ELR (cell line): ENCODE measurements at places on chromosomes 12 and 14.

DNA sequence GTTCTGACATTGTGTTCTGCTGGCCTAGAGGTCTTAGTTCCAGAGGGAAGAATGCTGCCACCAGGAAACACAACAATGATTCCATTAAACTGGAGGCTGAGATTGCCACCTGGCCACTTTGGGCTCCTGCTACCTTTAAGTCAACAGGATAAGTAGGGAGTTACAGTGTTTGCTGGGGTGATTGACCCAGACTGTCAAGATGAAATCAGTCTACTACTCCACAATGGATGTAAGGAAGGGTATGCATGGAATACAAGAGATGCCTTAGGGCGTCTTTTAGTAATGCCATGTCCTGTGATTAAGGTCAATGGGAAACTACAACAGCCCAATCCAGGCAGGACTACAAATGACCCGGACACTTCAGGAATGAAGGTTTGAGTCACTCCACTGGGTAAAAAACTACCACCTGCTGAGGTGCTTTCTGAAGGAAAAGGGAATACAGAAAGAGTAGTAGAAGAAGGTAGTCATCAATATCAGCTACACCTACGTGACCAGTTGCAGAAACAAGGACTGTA lies 852.6 kb downstream of the LRFN5 start:
- DNase-seq = no peak

- no peak for DNase-seq
These were observed 183.5 kb downstream of the NUAK1 start for GRCh38 chr12:105954951-105955931.

- DNase-seq = no peak
These were observed 46.0 kb upstream of the CHST11 start for GRCh38 chr12:104410786-104411185.

DNA sequence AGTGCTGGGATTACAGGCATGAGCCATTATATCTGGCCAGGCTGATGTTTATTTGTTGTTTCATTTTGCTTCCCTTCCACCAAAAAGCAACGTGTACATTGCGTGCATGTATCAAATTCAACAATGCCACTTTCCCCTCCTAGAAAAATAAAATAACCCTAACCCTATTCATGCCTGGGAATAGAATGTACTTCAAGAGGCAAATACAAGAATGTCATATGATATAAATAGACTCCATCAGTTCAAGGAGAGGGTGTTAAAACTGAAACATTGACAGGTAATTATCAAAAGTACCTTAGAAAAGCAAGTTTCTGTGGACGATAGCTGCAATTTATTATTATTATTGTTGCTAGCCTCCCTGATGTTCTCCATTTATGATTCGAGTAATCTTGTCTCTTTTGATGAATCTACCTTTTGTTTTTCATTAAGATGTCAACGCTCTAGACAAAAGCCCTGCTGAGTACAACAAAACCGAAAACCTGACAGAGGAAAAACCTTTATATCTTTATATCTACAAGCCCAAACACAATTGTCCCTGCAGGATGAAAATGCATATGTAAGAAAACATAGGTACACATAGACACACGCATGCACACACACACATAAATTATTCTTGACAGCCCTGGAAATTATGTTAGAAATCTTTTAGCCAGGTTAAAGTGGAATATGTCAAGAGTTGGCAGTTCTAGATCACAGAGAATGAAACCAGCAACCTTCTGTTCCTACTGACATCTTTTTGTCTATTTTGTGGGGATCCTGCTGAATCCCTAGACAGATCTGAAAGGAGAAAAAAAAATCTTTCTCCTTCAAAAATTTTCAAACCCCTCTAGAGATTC lies 98.9 kb downstream of the BTG1 start:
- DNase-seq = no peak

DNA sequence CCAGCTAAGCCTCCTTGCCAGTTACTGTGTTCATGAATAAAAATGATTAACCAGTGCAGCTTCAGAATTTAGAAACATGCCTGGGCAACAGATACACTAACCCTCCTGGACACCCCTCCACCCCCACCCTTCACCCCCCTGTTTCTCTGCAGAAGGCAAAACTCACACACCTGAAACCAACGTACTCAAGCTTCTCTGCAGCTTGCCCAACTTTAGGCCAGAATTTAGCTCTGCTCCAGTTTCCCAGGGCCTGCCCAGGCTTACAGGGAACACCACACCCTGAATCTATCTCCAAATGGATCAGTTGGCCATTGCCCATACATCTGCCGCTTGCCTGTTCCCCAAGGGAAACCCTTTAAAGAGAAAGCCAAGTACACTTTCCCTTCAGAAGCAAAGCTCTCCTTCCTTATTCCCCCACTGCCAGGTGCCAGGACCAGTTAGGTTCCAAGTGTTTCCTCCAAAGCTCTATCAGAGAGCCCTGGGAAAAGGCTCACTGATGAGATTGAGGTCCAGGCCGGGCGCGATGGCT lies 1.8 kb upstream of the SPPL3 start:
- no peak for DNase-seq

- DNase-seq = no peak
These were observed 1.3 kb upstream of the P3H3 start for GRCh38 chr12:6826734-6827436.

GRCh38 chr14:48936849-48937248 lies 649.3 kb downstream of the RPS29 start:
- no peak for DNase-seq

DNA sequence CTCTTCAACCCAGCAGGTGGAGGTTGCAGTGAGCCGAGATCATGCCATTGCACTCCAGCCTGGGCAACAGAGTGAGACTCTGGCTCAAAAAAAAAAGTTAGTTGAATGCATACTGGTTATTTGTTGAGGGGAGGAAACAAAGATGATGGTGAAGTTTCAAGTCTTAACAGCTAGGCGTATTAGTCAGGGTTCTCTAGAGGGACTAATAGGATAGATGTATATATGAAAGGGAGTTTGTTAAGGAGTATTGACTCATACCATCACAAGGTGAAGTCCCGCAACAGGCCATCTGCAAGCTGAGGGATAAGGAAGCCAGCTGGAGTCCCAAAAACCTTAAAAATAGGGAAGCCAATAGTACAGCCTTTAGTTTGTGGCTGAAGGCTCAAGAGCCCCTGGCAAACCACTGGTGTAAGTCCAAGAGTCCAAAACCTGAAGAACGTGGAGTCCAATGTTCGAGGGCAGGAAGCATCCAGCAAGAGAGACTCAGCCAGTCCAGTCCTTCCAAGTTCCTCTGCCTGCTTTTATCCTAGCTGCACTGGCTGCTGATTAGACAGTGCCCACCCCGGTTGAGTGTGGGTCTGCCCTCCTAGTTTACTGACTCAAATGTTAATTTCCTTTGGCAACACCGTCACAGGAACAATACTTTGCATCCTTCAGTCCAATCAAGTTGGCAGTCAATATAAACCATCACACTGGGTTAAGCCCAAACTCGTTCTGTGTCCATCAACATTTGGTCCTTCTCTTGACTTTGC lies 26.1 kb upstream of the PKP2 start:
- no peak for DNase-seq

GRCh38 chr12:131454418-131455217 lies 256.3 kb upstream of the SFSWAP start:
- DNase-seq = peak; percentile 14

GRCh38 chr14:105098316-105098715 lies 33.1 kb upstream of the GPR132 start:
- DNase-seq = no peak

DNA sequence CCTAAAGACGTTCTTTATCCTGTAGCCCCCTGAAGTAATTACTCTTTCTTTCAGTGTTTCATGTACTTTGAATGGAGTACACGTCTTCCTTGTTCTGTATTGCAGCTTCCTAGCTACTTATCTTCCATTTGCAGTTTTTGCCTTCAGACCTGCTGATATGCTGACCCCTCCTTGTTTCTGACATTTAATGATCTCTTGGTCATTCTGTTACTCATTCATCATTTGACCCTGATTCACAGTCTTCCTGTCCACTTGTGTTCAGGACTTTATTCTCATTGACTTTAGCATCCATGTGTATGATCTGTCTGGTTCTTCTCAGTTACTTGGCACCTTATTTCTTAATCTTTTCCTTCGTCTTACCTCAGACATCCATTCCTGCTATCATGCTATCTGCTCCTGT lies 22.2 kb downstream of the CPSF2 start:
- DNase-seq = peak; percentile 53

DNA sequence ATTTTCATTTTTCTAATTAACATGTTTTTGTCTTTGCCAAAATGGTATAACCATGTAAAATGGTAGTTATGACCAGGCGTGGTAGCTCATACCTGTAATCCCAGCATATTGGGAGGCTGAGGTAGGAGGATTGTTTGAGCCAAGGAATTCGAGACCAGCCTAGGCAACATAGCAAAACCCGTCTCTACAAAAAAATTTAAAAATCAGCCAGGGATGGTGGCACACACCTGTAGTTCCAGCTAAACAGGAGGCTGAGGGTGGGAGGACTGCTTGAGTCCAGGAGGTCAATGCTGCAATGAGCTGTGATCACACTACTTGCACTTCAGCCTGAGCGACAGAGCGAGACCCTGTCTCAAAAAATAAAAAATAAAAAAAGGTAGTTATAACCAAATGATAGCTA lies 23.1 kb downstream of the PPTC7 start:
- DNase-seq = no peak

GRCh38 chr12:44015333-44015941 lies 179.6 kb downstream of the TMEM117 start:
- peak; percentile 63 for DNase-seq

GRCh38 chr12:101885912-101886561 lies 8.7 kb downstream of the DRAM1 start:
- no peak for DNase-seq

- peak; percentile 56 for DNase-seq
These were observed 27.3 kb upstream of the CHPT1 start for GRCh38 chr12:101670007-101670671.

GRCh38 chr14:93103392-93104080 lies 12.2 kb downstream of the ITPK1 start:
- peak; percentile 57 for DNase-seq

DNA sequence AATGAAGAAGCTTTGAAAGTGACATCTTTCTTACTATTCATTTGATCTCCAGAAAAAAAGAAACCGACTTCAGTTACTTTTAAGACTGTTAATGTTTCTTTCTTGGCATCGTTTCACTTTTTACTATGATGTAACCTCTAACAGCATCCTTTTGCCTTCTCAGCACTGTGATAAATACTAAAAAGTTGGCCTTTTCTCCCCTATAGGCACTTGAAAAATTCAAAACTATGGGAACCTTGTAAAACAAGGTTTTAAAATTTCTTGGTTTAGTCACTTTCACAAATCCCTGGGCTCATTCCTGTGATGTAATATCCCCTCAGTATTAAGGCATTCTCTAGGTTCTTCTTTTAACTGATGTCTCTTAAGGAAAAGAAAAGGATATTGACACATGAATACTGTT lies 281.8 kb downstream of the EGLN3 start:
- DNase-seq = no peak

- DNase-seq = no peak
These were observed 5.3 kb downstream of the RAD52 start for GRCh38 chr12:944211-944610.
